Large intestine (tissue), 12 donors: ENCODE measurements at places on chromosomes 4 and X.

DNA sequence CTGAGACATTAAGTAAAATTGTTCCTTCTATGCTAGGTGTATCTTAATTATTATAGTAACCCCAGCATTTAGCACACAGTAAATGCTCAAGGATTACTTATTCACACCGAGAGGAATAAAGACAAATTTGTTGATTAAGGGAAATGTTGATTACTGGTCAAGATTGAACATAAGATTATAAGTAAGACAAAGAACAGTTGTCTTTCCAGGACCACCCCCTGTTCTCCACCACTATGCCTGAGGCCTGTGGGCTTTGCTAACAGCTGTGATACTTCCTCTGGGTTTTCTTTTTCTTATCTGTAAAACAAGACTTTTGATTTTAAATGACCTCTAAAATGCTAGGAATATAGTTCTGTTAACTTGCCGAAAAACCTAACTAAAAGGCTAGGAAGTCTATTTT, 128.0 kb downstream of the DCLK2 start:
- no peak for DNase-seq

DNA sequence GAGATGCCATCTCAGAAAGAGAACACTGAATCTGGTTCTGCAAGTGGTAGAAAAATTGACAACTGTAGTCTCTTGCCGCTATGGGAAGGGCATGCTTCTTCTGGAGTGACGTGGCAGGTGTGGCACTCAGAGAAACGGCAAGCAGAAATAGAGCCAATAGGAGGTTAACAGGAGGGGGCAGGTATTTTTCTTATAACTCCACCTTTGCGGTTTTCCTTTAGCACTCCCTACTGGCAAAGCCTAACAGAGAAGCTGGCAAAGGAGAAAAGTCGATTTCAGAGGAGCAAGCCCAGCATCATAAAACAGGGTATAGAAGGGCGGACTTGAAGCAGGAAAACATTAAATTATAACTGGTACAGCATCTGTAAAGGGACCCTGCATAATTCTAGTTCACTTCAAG, 1382.2 kb downstream of the PCDH18 start:
- DNase-seq, result no peak

- DNase-seq, result no peak
Observed at GRCh38 chrX:110180176-110180927, 137.5 kb downstream of the AMMECR1 start.

GRCh38 chrX:38060331-38060878, 54.1 kb downstream of the SYTL5 start:
- DNase-seq, result no peak

DNA sequence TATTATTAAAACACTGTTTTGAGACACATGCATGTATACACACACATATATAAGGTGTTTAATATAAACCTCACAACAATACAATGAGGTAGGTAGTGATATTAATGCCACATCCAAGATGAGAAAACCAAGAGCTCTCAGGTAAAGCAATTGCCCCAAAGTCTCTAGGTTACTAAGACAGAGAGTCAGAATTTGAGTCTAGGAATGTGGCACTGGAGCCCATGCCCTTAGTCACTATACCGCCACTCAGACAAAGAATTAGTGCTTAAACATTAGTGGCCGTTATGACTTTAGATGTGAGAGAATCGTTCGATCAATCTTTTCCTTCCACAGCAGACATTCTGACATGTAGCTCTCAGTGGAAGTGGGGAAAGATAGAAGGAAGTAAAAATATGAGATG, 108.2 kb upstream of the ACSL4 start:
- no peak for DNase-seq

DNA sequence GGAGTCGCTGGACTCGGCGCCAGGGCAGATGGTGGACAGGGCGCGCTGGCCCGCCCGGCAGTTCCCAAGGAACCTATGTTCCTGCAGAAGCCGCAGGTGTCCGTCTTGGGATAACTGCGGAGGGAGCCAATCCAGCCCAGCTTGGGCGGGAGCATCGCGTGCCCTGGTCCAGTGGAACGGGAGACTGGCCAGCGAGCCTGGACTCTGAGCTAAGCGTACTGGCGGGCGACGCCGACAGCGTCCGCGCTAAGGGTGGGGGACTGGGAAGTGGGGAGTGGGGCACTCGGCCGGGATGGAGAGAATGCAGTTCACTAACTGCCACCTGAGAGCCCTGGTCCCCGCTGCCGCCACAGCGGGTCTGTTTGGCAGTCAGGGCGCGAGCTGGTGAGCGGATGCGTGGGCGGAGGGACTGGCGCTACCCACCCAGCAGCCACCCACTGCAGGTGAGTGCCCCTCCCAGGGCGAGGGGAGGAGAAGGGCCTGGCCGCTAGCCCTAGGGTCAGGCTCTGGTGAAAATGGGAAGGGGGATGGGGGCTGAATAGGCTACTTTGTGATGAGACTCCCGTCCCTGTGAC, 1.3 kb upstream of the MAMLD1 start:
- peak; percentile 4 for DNase-seq

GRCh38 chrX:155871934-155872333, 9.2 kb upstream of the VAMP7 start:
- DNase-seq, result no peak

DNA sequence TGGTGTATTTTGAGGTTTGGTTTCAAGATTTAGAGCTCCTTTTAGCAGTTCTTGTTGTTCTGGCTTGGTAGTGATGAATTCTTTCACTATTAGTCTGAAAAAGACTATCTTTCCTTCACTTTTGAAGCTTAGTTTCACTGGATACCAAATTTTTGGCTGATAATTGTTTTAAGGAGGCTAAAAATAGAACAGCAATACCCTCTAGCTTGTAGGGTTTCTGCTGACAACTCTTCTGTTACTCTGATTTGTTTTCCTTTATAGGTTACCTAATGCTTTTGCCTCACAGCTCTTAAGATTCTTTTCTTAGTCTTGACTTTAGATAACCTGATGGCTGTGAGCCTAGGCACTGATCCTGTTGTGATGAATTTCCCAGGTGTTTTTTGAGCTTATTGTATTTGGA, 33.6 kb upstream of the HEPH start:
- DNase-seq, result no peak

- DNase-seq, result peak; percentile 89
Observed at GRCh38 chr4:103306870-103307375, 108.8 kb upstream of the CENPE start.

GRCh38 chr4:122917731-122918130, 4.7 kb downstream of the NUDT6 start:
- DNase-seq, result no peak

- DNase-seq, result no peak
Observed at GRCh38 chrX:139691843-139692505, 16.0 kb downstream of the MCF2 start.

DNA sequence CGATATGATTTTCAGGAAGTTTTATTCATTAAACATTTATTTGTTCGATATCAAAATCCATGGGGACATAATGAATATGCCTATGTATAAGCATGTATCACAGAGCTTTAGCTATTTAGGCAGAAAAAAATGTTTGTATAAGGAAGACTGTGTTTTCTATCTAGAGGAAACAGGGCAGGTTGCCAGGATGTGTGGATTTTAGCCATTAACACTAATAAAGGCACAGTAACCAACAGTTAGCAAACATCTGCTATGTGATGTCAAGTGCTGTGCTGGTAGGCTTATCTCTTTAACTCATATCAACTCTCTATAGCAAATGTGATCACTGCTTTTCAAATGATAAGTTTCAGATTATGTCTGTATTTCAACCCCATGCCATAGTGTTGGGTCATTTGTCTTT, 708.9 kb upstream of the HS3ST1 start:
- peak; percentile 6 for DNase-seq

DNA sequence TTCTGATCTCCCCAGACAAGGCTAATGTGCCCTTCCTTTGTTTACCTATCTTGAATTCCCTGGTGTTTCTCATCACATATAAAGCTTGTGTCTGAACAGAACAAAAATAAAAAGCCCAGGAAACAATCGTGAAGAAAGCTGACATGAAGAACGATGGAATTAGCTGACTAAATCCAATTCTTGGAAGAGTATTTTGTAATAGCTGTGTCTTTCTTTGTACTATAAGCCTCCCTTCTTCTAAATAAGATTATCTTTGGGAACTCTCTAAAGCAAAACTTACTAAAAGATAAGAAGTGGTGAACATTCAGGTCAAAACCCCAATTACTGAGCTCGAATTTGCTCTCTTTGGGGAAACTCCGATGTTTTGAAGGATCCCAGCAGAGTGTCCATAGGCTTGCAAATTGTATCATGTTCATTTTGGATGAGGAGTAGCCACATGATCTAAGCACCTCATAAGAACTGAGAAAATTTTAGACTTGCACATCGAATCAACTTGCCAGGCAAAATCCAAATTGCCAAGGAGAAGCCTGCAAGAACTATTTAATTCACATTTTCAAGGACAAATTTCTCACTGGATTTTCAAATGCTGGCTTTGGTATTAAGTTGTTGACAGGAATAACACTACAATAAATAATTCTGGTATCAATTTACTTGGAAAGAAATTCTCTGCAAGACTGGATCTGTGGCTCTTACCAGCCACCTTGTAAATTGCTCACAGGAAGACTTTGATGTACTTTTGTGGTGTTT, 106.2 kb downstream of the LNX1 start:
- no peak for DNase-seq

DNA sequence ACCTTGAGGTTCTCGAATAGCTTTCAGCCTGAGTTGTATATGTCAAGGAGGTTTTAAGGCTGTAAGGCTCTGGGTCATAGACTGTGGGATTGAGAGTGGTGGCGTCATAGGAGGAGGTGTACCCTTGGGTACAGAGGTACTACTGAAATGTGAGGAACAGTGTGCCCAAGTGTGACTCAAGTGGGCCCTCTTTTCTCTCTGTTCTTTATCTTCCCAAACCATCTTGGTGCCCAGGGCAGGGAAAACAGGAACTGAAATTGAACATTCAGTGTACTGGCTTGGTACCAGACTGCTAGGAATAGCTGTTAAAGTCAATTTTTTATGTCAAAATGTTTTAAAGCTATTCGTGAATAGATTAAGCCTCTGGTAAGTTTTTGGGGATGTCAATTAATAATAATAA, 136.2 kb upstream of the RPS6KA3 start:
- DNase-seq, result no peak

DNA sequence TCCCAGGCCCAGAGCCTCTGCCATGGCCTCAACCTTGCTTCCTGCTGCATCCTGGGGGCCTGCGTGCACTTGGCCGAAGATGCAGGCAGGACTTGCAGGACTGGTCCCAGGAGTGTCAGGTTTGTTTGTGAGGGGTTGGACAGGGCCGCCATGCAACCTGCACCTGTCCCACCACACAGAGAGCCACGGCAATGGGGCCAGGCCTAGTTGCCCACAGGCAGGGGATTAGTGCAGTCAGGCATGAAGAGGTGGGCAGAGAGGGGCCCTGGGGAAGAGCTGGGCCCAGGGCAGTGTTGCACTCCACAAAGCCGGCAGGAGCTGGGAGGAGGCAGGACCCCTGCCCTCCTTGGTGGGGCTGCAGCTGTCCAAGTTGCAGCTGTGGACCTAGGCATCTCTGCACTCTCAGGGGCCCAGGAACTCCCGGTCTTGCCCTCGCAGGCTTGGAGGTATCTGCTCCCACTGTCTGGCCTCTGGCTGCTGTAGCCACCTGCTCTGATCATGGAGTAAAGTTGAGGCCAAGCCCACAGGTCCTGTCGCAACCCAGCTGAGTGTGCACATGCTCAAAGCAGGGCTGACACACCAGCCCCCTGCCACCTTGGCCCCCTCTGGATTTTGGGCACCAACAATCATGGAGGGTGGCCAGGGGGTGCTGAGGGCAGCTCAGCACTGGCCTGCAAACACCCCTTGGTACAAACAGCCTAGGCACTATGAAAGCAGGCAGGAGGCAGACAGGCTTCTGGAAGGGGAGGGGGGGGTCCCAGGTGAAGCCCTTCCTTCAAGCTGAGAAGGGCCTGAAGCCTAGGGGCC, 190.4 kb upstream of the PCDH10 start:
- no peak for DNase-seq

DNA sequence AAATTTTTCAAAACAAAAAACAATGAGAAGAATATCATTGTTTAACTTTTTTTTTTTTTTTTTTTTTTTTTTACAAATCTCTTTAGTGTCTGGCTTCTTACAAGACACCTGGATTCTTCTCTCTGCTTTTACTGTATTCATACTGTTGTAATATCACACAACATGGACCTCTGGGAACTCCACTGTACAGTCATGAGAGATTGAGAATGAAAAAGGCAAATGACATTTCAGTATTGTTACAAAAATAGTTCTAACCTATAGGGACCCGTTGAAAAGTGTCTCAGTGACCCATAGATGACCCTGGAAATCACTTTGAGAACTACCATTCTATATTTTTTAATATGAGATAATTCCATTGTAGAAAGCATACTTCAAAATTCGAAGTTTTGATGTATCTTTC, 124.4 kb downstream of the SLIT2 start:
- no peak for DNase-seq

- DNase-seq, result no peak
Observed at GRCh38 chrX:150291014-150291413, 72.1 kb upstream of the MAMLD1 start.

GRCh38 chrX:5976332-5976731, 252.3 kb downstream of the NLGN4X start:
- DNase-seq, result no peak

- no peak for DNase-seq
Observed at GRCh38 chrX:24643116-24643515, 4.0 kb downstream of the PCYT1B start.

DNA sequence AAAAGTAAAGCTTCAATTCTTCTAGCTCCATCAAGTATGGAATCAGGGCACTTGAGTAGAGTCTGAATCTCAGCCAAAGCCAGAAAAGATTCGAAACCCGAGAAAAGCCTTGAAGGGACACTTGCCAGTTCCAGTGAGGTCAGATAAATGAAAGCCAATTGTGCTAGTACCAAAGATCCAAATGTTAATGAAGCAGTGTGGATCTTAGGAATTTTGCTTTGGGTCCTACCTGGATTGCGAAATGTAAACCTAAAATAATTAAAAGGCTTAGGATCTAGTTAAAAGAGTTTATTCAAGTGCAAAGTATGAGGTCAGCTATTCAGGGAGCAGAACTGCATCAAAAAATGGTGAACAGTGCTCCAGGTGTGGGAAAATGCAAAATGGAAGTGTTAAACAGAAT, 552.6 kb downstream of the NAP1L3 start:
- DNase-seq, result no peak

DNA sequence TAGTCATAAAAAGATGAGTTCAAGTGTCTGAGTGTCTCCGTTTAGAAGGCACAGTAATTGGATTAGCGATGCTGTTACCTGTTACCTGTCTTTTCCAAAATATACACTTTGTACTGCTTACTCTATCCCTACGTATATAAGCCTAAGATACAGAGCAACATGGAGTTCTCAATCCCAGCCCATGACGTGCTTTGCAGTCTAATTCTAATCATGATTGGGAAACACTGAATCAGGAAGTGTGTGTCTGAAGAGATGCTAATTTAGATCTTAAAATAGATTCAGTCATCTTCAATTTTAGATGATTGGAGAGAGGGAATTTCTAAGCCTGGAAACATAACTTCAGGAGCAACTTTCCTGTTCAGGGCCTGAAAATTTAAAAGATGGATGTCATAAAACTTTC, 115.1 kb downstream of the PCDH19 start:
- DNase-seq, result no peak

DNA sequence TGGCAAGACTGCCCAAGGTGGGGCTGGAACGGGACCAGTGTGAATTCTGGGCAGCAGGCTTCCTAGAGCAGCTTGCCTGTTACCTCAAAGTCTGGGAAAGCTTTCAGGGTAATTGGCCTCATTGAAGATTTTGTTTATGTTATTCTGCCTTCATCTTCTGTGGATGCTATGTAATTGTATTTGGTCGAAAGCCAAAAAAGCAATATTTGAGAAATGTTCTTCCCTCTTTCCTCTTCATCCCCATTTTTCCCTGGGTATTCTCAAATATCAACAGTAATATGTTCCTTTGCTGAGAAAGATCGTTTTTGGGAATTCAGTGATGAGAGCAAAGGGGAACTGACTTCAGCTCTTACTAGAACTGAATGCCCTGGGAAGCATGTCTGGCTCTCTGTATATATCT, 12.9 kb downstream of the TMEM131L start:
- no peak for DNase-seq
